ENCODE measurements at places on chromosomes 6 and 20.

DNA sequence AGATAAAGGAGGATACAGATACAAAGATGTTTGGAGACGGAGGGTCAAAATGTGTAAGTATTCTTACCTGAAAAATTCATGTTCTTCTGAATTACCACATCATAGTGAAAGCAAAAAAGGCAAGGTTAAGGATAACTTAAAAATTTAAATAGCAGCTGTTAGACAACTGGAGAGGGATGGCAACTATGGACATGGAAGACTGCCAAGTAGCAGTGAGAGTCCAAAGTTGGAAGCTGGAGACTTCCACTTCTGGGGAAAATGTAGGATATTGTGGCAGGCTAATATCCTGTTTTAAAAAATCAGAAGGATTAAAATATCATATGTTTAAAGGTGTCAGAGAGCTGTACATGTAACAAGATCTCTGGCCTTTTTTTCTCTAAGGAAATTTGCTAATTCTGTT lies 29.8 kb downstream of the SYCP2 start:
- no peak for DNase-seq

DNA sequence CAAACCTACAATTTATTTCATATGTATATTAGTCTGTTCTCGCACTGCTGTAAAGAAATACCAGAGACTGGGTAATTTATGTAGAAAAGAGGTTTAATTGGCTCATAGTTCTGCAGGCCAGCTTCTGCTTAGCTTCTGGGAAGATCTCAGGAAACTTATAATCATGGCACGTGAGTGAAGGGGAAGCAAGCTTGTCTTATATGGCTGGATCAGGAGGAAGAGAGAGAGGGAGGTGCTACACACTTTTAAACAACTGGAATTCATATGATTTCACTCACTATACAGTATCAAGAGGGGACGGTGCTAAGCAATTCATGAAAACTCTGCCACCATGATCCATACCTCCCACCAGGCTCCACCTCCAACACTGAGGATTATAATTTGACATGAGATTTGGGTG lies 29.9 kb downstream of the PHACTR2 start:
- no peak for DNase-seq

GRCh38 chr6:111852725-111853124 lies 20.5 kb downstream of the FYN start:
- no peak for DNase-seq

DNA sequence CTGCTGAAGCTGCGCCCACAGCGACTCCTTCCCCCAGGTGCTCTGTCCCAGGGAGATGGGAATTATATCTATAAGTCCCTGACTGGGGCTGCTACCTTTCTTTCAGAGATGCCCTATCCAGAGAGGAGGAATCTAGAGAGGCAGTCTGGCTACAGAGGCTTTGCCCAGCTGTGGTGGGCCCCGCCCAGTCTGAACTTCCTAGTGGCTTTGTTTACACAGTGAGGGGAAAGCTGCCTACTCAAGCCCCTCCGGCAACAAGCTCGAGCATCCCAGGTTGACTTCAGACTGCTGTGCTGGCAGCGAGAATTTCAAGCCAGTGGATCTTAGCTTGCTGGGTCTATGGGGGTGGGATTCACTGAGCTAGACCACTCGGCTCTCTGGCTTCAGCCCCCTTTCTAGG lies 152.5 kb upstream of the MAP3K7 start:
- DNase-seq: no peak

DNA sequence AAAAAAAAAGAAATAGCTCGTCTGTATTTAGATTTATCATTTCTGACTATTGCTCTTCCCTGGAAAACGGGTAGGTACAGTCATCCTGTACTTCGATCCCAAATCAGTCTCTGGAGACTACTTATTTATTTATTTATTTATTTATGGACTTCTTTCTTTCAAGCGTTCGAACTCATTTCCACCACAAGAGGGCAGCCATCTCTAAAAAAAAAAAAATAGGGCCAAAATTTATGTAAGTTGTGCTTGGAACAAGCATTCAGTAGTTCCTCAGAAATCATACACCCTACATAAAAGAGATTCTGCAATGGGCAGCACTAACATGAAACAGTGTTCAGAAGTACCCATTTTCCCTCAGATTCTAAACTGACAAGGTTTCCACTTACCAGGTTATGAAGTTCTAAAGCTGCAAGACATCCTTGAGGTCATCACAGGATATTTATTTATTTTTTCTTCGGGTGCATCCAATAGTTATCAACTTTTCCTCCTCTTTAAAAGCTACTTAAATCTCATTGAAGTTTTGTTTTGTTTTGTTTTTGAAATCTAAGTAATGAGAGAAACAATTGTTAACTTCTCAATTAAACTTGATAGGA lies 1.9 kb upstream of the BMP2 start:
- DNase-seq: no peak

DNA sequence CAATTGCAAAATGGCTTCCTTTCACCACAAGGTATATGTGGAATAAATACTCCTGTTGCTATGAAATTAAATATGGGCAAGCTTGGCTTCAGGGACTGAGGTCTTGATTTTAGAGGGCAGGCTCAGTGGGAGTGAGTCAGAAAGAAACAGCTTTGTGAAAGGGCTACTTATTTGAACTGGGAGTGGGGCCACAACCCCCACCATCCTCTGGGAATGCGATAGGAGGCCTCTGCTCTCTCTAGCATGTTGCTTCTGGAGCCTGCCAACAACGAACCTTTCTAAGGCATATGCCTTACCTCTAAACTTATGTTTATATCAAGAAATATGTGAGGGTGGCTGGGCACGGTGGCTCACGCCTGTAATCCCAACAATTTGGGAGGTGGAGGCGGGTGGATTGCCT lies 149.7 kb downstream of the LRRC1 start:
- DNase-seq: no peak

DNA sequence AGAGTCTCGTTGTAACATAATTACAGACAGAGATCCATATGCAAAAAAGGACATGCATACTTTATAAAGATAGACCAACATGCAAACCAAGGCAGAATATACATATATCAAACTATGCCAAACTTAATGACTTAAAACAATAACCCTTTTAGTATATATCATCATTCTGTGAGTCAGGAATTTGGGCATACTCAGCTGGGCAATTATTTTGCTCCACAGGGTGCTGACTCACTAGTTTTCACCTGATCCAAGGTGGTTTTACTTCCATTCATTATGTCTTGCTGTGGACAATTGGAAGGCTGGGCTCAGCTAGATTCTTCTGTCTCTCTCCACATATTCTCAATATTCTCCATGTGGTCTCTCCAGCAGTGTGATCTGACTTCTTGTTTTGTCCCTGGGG lies 41.2 kb upstream of the RNF146 start:
- no peak for DNase-seq

- no peak for DNase-seq
These were observed 695.9 kb downstream of the EPHA7 start for GRCh38 chr6:92723390-92723931.

DNA sequence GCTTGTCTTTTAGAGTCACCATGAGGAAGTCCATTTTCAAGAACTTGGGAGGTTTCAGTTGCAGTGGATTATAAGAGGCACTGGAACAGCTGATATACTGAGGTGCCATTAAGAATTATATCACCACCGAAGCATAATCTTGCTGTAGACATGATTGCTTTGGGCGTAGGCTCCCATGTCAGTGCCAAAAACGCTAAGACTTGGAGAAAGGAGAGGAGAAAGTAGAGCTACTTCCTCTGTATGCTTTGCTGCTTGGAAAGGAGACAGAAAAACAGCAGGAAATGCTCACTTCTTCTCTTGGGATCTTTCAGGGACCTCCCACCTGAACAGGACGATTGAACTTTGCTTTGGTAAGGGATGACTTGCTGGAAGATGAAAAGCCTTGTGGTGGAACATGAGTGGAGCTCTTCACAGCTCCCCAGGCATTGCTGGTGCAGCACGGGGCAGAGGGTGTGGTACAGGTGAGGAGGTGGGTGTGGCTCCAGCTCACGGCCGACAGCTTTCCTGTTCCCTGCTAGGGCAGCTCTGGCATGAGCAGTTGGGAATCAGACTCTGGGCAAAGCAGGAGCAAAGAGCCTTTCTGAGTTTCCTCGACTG lies 190.4 kb upstream of the JAG1 start:
- DNase-seq: no peak

- DNase-seq: peak; percentile 44
These were observed 7.7 kb upstream of the C20orf203 start for GRCh38 chr20:32681175-32682084.

DNA sequence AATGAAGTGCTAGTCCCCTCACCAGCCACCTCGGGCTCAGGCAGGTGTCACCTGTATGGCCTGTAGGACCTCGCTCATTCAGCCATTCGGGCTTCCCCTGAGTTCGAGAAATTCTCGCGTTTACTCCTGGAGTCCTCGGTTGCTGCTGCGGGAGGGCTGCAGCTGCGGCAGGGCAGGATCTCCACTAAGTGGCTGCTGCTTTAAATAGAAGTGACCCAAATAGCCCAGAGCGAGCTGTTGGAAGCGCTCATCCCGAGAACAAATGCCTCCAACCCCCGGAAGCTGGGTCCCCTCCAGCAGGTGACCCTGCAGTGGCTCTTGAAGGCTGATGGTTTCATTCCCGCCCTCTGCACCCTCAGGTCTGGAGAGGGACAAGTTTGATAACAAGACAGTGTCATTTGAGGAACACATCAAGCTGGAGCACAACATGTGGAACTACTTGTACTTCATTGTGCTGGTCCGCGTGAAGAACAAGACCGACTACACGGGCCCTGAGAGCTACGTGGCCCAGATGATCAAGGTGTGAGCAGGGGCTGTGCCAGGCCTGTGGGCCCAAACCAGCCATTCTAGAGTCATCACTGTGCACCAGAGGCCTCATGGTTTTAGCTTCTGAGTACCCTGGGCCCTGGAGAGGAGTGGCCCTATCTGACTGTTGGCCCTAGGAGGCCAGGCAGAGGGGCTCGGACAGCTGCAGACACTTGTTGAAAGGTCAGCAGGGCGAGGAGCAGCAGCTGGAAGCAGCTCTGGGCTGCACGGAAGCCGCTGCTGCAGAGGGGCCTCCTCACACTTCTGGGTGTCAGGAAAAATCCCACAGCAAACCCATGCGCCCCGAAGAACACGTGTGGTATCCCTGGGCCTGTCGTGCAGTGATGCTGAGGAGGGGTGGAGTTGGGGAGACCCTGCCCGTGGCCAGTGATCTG lies 18.1 kb downstream of the UQCC2 start:
- DNase-seq: no peak

- no peak for DNase-seq
These were observed 59.6 kb upstream of the CENPW start for GRCh38 chr6:126280287-126280686.

DNA sequence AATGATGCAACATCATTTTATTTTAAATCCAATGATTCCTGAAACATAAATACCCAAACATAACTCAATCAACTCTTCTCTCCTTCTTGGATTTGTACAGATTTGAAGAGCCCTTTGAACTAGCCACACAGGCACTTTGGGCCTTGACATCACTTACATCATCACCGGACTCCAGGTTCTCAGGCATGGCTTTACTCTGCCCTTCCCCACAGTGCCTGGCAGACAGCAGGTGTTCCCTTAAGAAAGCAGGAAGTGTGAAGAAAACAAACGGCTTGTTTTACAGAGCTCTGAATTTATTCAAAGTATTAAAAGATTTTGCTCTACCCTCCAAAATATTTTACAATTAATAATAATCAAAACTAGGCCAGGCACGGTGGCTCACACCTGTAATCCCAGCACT lies 54.8 kb upstream of the GCM1 start:
- no peak for DNase-seq

DNA sequence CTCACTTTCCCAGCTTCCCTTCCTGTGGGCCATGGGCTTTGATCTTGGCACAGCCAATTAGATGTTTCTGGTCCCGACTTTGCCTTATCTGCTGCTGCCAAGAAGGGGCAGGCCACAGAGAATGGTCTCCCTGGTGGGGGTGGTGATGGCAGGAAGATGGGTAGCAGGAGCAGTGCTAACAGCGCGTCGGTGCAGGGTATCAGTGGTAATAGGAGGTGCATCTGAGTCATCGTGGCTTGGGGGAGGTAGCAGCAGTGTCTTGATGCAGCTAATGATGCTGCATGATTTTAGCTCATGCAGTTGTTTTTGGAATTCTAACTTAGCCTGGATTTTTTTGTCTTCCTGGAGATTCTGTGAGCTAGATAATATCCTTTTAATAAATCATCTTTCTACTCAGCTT lies 18.9 kb upstream of the MAS1 start:
- no peak for DNase-seq

DNA sequence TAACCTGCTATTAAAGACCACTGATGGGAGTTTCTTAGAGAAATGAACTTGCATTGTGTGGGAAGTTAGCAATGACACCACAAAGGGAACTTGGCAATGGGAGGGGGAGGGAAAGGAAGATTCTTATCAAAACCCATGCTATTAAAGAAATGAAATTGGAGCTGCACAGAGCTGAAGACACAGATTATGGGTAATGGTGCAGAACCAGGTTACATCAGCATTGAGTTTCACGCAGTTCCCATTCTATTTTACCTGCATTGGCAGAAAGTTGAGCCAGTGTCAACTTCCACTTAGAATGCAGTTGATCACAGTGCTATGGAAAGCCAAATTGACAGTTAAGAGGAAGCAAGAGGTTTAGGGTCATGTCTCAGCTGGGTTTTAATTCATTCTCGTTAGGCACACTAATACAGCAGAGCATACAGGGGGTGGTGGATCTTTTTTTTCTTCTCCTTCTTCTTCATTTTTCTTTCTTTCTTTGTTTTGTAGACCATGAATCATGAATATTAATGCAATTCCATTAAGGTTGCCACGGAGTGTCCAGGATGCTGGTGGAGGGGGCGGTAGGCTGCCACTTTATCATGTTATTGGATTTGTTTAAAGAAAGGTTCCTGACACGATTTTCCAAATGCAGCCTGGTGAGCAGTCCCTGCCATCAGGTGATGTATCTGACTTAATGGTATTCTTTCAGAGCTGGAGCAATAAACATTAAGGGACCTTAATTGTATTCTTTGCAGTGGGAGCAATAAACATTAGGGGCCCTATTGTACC lies 1092.0 kb upstream of the MAP3K7 start:
- no peak for DNase-seq

- no peak for DNase-seq
These were observed 56.2 kb upstream of the PREP start for GRCh38 chr6:105459049-105459448.

- DNase-seq: no peak
These were observed 22.8 kb upstream of the LRRC1 start for GRCh38 chr6:53771785-53772624.

DNA sequence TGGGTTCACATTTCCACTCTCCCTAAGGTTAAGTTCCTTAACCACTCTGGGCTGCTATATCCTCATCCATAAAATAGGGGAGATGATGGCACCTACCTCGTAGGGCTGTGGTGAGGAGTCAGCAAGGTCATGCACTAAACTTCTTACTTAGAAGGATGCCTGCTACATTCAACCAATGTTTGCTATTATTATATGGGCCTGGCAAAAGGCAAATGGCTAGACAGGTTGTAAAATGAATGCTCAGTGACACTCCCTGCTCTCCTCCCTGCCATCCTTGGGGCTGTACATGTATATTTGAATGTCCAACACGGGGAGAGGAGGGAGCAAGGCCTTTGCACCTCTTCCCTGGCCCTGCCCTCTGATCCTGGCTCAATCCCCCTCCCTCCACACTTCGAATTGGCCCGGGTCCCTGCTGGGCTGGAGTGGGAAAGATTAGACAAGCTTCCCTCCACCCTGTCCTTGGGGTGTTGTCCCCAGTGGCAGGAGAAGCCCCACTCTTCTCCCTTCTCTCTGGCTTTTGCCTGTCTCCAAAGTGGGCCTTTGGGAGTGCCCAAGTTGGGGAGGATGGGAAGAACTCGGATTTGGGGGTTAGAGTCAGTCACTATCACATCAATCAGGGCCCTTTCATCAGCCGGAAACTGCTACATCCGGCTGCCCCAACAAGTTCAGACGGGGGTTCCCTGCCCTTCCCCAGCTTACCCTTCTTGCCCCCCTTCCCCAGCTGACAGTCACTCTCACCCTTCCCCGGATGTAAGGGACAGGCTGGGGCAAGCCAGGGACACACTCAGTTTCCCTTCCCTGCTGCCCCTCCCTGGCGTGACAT lies 36.3 kb upstream of the VEGFA start:
- DNase-seq: peak; percentile 40
